ENCODE measurements at places on chromosomes 1 and 21. TPM values are rescaled to one million over a fixed set of nuclear protein-coding genes. Genes with fewer than 3 reads are reported as not detected.

Gene MYOG
- total RNA-seq: not detected

Gene PSMA5
- 54.7 TPM for total RNA-seq

Gene VCAM1
- total RNA-seq: 0.15 TPM

Gene LCA5L
- total RNA-seq: 0.84 TPM

Gene TLR5
- 0.41 TPM for total RNA-seq

Gene AIM2
- total RNA-seq: 1.1 TPM

Gene KCNT2
- total RNA-seq: not detected

Gene KDF1
- 0.52 TPM for total RNA-seq

Gene ECE1
- total RNA-seq: 47.2 TPM

Gene FTCD
- total RNA-seq: not detected

Gene ASPM
- total RNA-seq: 1.9 TPM

Gene CDA
- total RNA-seq: not detected

Gene OR2L13
- 0.20 TPM for total RNA-seq

Gene PADI1
- total RNA-seq: not detected

Gene CENPF
- total RNA-seq: 6.6 TPM

Gene PCSK9
- not detected for total RNA-seq

Gene KCNK1
- 0.16 TPM for total RNA-seq

Gene PTPN22
- 104 TPM for total RNA-seq

Gene GBP7
- total RNA-seq: not detected

Gene ADAM30
- total RNA-seq: not detected

Gene LEMD1
- not detected for total RNA-seq

Gene IRF6
- 2.5 TPM for total RNA-seq

Gene BATF3
- total RNA-seq: 0.25 TPM

Gene SMIM1
- 0.78 TPM for total RNA-seq

Gene BEST4
- 0.18 TPM for total RNA-seq

Gene SLC66A1
- 5.8 TPM for total RNA-seq

Gene FBXO42
- total RNA-seq: 24.1 TPM

Gene C1orf185
- not detected for total RNA-seq

Gene PRAMEF13
- total RNA-seq: not detected
